Esophagus squamous epithelium (tissue), 5 donors: ENCODE measurements at places on chromosomes 11 and 22.

GRCh38 chr11:124812876-124813275, 12.7 kb upstream of the MSANTD2 start:
- DNase-seq, result no peak

GRCh38 chr11:84261707-84262106, 975.5 kb upstream of the CCDC90B start:
- no peak for DNase-seq

DNA sequence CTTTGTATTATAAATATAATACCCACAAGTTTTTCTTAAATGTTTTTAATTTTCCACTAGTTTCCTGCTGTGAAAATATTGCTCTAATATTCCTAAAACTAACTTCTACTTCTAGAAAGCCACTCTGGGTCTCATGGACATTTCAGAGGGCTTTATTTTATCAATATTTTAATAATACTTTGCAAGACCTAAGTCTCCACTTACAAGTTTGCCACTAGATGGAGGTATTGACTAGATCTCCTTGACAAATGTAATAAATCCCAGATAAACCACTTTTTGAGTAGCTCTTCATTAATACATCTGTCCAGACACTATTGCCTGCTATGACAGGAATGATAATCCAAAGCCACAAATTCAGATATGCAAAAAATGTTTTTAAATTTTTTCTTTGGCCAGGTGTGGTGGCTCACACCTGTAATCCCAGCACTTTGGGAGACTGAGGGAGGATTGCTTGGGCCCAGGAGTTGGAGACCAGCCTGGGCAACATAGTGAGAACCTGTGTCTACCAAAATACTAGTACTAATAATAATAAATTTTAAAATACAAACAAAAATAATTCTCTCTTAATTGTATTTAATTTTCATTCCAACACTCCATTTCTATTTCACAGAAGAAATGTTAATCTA, 3.5 kb upstream of the ACAT1 start:
- no peak for DNase-seq

DNA sequence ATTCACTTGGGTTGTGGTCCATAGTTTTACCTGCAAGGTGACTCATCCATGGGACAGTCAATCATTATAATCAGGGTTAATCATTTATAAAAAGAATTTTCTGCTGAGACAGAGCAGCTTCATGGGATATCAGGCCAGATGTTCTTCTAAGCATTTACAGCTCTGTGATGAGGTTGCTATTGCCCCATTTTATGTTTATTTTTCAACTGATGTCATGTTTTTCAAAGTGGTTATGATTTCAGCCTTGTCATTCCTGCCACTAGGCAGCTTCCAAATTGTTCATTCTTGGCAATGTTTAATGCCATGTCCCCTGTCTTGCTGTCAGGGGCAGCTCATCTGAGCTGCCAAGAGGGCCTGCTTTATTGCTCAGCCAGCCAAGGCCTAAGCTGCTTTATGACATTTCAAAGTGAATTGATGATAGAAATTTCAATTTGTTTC, 35.9 kb upstream of the ZBED5 start:
- no peak for DNase-seq

GRCh38 chr11:5928811-5929210, 13.2 kb upstream of the OR56A3 start:
- no peak for DNase-seq

DNA sequence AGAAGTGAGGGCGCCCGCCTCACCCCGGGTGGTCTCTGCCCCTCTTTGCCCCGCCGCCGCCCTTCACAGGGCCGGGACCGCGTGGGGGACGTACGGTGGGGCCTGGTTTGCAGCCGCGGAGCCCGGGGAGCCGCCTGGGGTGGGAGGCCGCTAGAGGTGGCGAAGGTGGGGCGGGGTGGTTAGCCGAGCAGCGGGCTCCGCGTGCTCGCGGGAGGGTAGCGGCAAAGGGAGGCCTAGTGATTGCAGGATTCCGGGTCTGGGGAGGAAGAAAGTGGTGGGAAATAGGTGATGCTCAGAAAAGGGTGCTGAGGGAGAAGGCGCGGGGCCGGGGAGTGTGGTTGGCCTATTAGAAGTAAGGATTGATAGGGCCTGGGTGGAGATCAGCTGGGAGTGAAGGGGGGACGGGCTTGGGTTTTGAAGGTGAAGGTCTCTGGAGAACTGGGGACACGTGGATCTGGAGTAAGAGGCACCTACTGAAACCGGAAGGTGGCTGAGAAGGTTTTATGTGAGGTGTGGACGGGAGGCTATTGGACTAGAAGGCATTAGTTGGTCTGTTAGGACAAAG, 571 bp downstream of the FAR1 start:
- DNase-seq, result no peak

DNA sequence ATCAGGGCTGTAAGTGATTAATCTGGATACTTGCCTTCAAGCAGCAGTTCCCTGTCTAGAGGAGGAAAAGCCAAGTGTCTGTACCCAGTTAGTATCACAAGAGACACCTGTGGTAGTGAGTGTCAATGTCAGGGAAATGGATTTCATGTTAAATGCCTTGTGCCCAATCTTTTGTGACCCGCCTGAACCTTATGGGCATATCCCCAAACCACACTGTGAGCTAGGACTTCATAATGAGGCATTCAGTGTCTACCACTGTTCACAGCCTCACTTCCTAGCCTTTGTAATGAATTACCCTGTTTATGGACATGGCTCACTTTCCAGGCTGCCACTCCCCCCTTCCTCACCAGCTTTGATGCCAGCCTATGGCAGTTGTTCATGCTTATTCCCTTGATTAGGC, 125.1 kb downstream of the TRIM44 start:
- DNase-seq, result no peak

DNA sequence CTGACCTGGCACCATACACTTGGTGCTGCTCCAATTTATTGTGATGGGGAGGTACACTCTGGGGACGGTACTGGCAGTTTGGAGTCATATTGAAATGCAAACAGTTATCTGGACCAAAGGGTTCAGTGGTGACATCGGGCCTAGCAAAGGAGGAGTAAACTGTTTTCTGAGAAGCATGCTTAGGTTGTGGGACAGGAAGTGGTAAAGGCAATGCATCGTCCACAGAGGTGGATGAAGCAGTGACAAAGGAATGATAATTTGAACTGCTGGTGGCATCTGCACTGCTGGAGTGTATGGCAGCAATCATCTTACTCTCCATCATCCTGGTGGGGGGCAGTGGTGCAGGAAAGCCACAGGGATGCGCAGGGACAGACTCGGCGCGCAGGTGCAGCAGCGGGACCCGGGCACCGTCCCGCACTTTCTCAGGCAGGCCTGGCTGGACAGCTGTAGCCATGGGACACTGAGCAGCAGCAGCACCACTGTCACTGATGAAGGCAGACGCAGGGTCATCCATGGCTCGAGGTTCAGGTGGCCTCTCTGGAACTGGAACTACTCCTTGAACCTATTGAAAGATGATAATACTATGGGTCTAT, 28.0 kb upstream of the TP53AIP1 start:
- no peak for DNase-seq

DNA sequence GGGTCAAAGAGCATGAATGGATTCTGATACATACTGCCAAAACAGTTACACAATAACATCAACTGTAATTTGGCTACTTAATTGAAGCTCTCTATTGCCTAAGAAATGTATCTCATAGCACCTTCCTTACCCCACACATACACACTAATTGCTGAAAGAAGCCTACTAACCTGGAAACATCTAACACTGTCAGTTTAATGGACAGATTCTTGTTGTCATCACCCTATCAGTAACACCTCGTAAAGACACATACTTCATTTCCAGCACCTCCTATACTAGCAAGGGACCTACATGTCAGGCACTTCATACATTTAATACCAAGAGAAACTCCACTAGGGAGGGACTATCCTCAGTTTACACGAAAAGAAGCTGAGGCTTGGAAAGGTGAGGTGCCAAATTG, 9.9 kb downstream of the NAP1L4 start:
- no peak for DNase-seq

DNA sequence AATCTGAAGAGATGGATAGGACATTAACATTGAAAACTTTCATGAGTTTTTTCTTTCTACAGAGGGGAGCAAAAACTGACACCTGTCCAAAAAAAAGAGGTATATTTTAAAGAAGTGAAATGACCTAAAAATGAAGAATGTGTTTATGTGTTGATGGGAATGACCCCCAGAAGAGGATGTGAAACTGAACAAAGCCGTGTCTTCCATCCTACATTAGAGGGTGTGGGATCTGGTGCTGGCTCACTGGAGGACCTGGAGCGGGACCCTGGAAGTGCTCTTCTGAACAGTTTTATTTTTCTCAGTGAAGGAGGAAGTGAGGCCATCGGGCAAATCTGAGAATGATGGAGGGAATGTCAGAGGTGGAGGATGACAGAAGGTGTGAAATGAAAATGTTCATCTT, 470.1 kb downstream of the NTM start:
- DNase-seq, result no peak

DNA sequence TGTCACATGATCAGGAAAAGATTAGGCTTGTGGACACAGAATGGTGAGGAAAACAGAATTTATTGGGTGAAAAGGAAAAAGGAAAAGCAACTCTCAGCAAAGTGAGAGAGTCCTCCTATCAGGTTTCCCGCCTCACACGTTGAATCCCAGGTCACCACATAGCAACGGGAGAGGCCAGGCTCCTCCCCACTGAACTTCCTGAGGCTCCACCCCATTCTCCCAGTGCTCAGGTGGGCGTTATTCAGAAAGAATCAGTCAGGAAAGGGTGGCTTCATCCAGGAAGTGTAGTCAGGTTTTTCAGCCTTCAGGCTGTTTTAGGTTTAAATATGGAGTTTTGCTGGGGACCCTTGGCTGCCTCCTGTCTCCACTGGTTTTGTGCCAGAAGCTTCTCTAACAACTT, 66.9 kb downstream of the SPON1 start:
- DNase-seq, result no peak

GRCh38 chr22:45460288-45461109, 42.2 kb upstream of the FBLN1 start:
- no peak for DNase-seq

GRCh38 chr11:61647529-61647928, 32.7 kb upstream of the DAGLA start:
- no peak for DNase-seq

GRCh38 chr11:67410369-67410831, 5.1 kb upstream of the CARNS1 start:
- DNase-seq, result no peak
